Motor neuron (in vitro differentiated cells): ENCODE measurements at places on chromosomes 7 and 10. TPM values are rescaled to one million over a fixed set of nuclear protein-coding genes. Genes with fewer than 3 reads are reported as not detected.

Gene AKR1D1
- total RNA-seq, result 0.68 and 0.88 TPM in 2 replicates

GRCh38 chr7:153943861-153944260 lies 108.3 kb upstream of the DPP6 start:
- no peak for ATAC-seq

Gene ANKRD61
- total RNA-seq, result 1.4 and 2.5 TPM in 2 replicates

DNA sequence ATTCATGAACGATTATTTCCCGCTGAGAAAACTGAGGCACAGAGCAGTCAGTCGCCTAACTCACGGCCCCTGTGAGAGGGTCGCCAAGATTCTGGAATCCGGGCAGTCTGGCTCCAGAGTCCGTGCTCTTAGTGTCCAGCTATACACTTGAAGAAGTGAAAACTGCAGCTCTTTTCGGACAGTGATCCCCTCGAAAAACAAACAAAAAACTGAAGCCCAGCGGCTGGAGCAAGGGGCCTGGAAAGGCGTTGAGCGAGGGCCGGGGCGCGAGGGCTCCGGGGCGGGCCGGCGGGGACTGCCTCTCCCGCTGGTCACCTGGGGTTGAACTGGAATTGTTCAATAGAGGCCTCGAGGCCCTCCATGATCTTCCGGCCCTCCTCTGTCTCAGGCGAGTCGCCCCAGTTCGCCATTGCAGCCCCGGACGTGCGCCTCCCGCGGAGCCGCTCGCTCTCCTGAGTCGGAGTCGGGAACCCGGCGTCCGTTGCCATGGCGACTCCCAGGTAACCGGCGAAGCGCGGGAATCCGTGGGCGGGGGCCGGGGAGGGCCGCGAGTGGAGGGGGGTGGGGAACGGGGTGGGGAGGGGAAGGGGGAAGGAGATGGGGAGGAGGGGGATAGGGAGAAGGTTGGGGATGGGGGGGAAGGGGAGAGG lies 881 bp downstream of the C10orf67 start:
- peak; percentile 9 for ATAC-seq

DNA sequence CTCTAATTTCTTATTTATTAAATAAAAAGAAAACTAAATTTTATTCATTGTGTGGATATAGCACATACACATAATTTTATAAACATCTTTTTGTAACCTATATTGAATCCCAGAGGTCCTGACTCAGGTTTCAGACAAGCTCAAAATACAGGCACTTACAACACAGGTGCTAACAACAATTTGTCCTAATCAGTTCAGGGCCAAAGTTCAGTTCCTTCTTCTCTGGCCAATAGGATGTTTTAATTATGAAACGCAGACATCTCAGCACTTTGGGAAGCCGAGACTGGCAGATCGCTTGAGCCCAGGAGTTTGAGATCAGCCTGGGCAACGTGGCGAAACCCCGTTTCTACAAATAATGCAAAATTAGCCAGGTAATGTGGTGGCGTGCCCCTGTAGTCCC lies 15.0 kb downstream of the RPA3 start:
- no peak for ATAC-seq

DNA sequence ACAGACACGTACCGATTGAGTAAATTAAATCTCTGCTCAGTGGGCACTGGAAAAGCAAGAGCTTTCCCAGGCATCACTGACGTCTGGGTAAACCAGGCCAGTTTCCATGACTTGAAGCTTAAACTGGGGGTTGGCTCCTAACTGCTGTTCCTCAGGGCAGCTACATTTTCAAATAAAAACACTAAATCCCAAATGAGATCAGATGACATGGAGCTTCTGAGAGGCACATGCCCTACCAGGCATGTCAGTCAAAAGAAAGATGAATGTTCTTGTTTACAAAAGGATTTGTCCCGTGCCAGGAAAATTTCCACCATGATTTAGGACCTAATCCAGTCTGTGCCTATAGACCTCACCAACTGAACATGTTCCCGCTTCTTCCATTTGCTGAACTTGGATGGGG lies 220.2 kb downstream of the KCNMA1 start:
- ATAC-seq, result no peak

Gene FBXO24
- total RNA-seq, result 0.33 and 0.50 TPM in 2 replicates

DNA sequence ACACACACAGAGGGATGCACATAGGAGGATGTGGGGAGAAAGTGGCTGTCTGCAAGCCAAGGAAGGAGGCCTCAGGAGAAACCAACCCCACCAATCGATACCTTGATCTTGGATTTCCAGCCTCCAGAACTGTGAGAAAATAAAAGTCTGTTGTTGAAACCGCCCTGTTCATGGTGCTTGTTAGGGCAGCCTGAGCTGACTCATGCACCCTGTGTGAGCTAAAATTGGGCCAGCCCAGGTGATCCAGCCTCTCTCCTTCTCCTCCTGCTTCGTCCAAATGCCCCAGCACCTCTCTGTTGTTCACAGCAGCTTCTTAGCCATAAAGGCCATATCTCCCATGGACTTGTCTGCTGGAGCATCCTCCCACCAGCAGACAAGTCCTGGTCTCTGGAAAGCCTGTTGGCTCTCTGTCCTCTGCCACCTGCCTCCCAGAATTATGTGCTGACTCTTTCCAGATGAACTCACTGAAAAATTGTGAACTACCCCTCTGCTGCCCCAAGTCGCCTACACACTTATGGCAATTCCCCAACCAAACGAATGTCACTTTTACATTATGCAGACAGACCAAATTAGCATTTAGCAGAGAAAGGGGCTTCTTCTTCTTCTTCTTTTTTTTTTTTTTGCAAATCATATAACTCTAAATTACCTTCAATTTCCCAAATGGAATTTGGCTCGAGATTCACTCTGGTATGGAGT lies 30.2 kb upstream of the CARD11 start:
- ATAC-seq, result peak; percentile 65

- ATAC-seq, result no peak
Observed at GRCh38 chr10:72694476-72695369, 2.8 kb downstream of the MCU start.

DNA sequence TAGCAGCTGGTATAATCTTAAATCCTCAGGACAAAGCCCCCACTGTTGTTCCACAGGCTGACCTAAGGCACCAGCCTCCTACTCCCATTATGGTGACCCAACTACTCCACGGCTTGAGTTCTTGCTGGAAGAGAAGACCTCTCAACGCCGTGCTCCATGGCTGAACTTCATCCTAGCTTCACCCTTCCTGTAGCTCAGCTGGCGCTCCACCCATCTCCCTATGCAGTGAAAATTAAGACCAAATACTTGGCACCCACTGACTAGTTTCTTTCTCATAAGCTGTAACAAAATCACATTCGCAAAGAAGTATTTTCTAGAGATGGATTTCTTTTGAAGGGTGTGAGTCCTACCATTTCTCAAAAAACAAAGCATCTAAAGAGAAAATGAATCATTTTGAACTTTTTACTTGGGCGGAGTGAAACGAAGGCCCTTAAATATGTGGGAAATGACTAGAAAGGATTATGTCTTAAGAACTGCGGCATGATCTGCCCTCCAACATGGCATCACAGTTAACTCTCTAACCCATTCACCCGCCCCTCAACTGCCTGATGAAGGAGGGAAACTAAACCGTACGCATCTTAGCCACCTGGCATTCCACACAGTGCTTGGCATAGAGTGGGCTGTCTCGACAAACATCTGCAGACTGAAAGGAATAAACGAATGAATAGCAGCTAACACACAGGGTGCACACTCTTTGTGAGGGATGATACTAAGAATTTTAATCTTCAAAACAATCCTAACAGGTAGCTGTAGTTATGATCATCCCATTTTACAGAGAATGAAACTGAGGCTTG lies 32.7 kb downstream of the GFRA1 start:
- peak; percentile 52 for ATAC-seq

- no peak for ATAC-seq
Observed at GRCh38 chr7:70316745-70317144, 718.5 kb downstream of the AUTS2 start.

- no peak for ATAC-seq
Observed at GRCh38 chr7:112448891-112449290, 1.4 kb upstream of the IFRD1 start.

- peak; percentile 98 for ATAC-seq
Observed at GRCh38 chr10:5291501-5292195, 73.1 kb upstream of the UCN3 start.

GRCh38 chr7:48083114-48083830 lies 5.8 kb upstream of the UPP1 start:
- ATAC-seq, result no peak
